ENCODE measurements at places on chromosomes 2 and 18. TPM values are rescaled to one million over a fixed set of nuclear protein-coding genes. Genes with fewer than 3 reads are reported as not detected.

DNA sequence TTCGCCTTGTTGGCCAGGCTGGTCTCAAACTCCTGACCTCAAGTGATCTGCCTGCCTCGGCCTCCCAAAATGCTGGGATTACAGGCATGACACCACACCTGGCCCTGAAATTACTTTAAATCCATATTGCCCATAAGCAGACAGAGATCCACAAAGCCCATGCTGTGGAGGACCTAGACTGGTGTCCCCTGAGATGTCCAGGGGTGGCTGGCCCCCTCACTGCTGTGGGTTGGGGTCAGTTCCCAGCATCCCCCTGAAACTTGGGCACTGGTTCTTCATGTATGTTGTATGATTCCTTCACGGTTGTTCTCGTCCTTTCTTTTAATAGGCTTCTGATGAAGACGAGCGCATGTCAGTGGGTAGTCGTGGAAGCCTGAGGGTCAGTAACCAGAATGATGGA lies 78.1 kb upstream of the RBM44 start:
- DNase-seq = no peak

DNA sequence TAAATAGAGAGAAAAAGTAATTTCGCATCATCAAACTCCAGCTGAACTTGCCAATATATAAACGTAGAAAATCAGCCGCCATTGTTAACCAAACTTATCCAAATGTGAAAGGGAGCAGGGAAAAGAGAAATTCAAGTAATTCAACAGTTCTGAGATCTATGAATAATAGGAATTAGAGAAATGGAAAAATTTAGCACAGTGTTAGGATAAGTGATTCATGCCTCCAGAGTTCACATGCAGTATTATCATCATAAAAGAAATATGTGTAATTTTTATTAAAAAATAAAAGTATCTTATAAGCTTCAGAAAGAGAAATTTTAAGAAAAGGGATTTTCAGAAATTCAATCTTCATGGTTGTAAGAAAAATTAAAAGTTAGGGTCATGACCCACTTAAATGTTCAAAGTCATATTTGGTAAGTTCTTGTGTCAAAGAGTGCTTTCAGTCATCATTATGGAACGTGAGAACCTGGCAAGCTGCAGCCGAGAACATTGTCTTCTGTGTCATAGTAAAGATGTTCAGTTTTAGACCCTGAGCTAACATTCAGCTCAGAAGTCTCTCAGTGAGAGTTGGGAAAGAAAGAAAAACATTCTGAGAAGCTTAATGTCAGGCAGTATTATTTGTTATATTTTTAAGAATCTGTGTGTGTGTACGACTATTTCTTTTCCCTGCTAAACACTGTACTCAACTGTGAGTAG lies 414.3 kb upstream of the RGPD4 start:
- no peak for DNase-seq

- no peak for DNase-seq
Measured at GRCh38 chr2:241931084-241931975, 61.8 kb downstream of the RTP5 start.

DNA sequence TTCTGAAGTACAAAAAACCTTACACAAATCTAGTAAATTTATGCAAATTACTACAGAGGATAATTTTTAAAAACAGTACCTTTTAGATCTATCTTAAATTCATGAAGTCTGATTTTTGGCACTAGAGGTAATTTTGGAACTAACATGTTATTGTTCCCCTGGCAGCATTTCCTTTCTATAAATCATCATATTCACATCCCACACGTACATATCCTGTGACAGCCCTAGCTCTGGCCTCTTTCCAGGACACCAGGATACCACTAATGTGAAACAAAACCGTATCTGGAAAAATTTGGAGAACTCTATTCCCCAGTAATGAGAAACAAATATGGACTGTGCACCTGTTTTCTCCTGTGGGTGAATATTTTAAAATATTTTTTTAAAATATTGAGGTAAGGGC lies 14.0 kb upstream of the BIRC6 start:
- no peak for DNase-seq

GRCh38 chr2:11533278-11534070 lies at the start of gene GREB1:
Gene GREB1 (plus strand): TSS chr2:11534045. CDS start chr2:11556615, 22,570 bp downstream.
- no peak for DNase-seq

- DNase-seq = no peak
Measured at GRCh38 chr2:43405829-43406228, 179.4 kb upstream of the ZFP36L2 start.

The CYTIP gene
- total RNA-seq = 22.8 TPM

The ANKRD62 gene
- total RNA-seq = not detected
